ENCODE measurements at places on chromosomes 1 and 21. TPM values are rescaled to one million over a fixed set of nuclear protein-coding genes. Genes with fewer than 3 reads are reported as not detected.

- H3K4me3 ChIP-seq = no peak overlapping the region
- H3K27ac ChIP-seq = no peak overlapping the region
- peaks cover 9% of the 10 kb centered on the region for H3K4me1 ChIP-seq
- H3K36me3 ChIP-seq = peaks cover 3% of the 10 kb centered on the region
Observed at GRCh38 chr1:61330571-61330970, 248.2 kb downstream of the NFIA start.

GRCh38 chr1:41576620-41577019 lies 92.1 kb upstream of the EDN2 start:
- DNase-seq = no peak
- H3K27me3 ChIP-seq = no peaks in the 10 kb centered on the region
- peaks cover 10% of the 10 kb centered on the region for H3K4me1 ChIP-seq
- no peak overlapping the region for H3K27ac ChIP-seq
- no peak overlapping the region for H3K4me3 ChIP-seq

GRCh38 chr1:7008975-7009740 lies 223.9 kb downstream of the CAMTA1 start:
- peaks cover 18% of the 10 kb centered on the region for H3K4me1 ChIP-seq
- H3K27me3 ChIP-seq = peaks cover 13% of the 10 kb centered on the region
- no peak overlapping the region for H3K27ac ChIP-seq
- H3K36me3 ChIP-seq = no peaks in the 10 kb centered on the region
- H3K4me3 ChIP-seq = no peak overlapping the region
- no peak for DNase-seq

DNA sequence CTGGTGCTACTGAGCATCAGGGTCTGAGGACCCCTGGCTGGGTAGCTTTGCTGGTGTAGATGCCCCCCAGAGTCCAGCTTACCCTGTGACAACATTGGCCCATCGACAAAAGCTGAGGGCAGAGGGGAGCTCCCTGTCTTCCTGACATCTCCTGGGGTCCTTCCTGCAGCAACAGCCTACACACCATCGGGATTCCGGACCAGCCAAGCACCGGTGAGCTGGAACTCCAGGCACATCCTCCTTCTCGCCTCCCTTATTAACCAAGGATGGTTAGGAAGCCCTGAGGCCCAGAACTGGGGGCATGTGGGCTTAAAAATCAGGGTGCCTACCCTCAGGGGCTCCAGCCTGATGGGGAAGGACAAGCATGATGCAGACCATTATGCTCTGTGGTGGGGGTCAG lies 658.0 kb downstream of the PTPRU start:
- no peak overlapping the region for H3K4me3 ChIP-seq
- peaks cover 14% of the 10 kb centered on the region for H3K27me3 ChIP-seq
- H3K27ac ChIP-seq = no peak overlapping the region
- no peak for DNase-seq

DNA sequence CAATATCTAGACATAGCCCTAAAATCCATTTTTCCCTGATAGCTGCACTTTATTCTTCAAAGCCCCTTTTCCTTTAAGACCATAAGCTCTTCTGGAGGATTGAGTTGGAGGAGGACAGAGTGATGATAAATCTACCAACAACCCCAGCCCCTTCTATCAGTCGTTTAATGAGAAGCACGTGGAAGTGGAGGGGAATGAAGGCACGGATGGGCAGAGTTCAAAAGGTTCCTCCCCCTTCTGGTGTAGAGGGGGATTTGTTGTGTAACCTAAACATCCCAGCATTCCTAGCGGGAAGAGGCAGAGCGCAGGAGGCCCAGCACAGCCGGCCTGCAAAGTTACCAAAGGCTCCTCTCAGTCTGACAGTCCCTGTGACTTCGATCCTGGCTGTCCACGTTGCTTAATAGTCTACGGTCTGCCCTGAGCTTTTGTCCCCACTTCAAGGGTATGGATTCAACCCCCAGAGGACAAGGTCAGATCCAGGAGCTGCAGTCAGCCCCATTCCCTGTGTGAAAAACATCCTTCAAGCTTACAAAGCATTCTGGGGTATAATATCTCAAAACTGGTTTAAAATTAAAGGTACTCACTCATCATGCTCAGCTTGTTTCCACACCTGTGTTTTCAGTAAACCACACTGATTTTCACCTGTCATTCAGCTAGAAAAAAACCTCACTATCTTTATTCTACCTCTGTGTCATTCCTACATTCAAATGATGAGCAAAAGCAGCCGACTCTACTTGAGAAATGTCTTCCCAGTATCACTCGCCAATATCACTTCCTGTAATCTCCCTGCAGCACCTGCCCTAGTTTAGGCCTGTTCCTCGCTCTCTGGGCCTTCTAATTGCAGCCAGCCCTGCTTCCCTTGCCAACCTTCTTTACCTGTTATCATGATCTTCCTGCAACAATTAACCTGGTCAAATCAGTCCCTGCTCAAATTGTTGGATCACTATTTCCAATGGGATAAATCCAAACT lies 117.9 kb downstream of the PLPP3 start:
- H3K4me3 ChIP-seq = no peak overlapping the region
- DNase-seq = no peak
- no peaks in the 10 kb centered on the region for H3K27me3 ChIP-seq
- no peak overlapping the region for H3K27ac ChIP-seq
- H3K36me3 ChIP-seq = no peaks in the 10 kb centered on the region

DNA sequence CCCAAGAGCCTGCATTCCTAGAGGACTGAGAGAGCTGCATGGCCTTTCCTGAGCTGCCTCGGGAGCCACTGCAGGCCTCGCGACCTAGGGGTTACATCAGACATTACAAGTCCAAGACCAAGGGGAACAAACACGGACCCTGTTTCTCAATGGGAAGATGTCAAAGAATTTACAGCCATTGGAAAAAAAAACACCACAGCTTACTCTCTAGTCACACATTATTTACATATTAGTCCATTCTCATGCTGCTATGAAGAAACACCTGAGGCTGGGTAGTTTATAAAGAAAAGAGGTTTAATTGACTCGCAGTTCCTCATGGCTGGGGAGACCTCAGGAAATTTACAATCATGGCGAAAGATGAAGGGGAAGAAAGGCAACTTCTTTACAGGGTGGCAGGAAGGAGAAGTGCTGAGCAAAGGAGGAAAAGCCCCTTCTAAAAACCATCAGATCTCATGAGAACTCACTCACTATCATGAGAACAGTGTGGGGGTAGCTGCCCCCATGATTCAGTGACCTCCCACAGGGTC lies 8.4 kb upstream of the PRMT2 start:
- peaks cover 3% of the 10 kb centered on the region for H3K27me3 ChIP-seq
- H3K4me3 ChIP-seq = no peak overlapping the region
- no peak for DNase-seq
- H3K4me1 ChIP-seq = peaks cover 11% of the 10 kb centered on the region
- H3K36me3 ChIP-seq = no peaks in the 10 kb centered on the region

GRCh38 chr1:225735252-225736149 lies 42.1 kb upstream of the SRP9 start:
- H3K27me3 ChIP-seq = no peaks in the 10 kb centered on the region
- H3K27ac ChIP-seq = peak overlapping the region; percentile 75
- H3K4me3 ChIP-seq = no peak overlapping the region
- H3K4me1 ChIP-seq = peaks cover 30% of the 10 kb centered on the region
- no peaks in the 10 kb centered on the region for H3K36me3 ChIP-seq

The ASPM gene
- 14.2 TPM for total RNA-seq

The IFI44L gene
- total RNA-seq = 2.6 TPM

The GPR52 gene
- total RNA-seq = 0.89 TPM

The GSTM5 gene
- total RNA-seq = 19.4 TPM

The SH2D5 gene
- total RNA-seq = 0.13 TPM

The NCF2 gene
- 5.5 TPM for total RNA-seq

Data from muscle of leg (tissue), 16 donors.